Activated CD4-positive, alpha-beta T cell treated with anti-CD3 and anti-CD28 coated beads for 48 hours (primary cell): ENCODE measurements at places on chromosomes 2 and 18.

DNA sequence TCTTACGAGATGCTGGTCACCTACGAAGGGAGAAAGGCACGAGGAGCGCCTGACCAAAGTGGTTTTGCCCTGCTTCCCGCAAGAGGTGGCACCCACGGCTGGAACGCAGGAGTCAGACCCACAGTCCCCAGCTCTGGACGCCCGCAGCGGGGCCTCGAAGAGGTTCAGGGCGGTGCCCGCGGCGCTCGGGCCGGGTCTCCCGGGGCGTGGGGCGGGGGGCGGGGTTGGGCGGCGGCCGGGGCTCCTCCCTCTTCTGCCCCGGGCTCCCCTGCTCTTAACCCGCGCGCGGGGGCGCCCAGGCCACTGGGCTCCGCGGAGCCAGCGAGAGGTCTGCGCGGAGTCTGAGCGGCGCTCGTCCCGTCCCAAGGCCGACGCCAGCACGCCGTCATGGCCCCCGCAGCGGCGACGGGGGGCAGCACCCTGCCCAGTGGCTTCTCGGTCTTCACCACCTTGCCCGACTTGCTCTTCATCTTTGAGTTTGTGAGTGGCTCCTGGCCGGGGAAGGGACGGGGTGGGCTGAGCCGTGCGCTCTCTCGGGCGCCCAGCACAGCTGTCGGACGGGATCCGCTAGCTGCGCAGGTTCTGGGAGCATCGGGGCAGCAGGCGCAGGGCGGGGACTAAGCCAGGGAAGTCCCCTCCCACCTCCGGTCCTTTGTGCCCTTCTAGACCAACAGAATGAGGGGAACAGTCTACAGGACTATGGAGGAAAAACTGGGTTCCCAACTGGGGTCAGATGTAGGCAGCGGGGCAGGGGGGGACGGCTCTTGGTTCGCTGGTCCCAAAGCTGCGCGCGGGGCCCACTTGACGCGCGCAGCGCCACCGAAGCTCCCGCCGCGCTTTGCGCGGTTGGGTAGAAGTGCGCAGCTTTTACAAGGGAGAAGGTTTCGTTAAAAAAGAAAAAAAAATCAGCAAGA lies at the start of gene MAL:
Gene MAL (plus strand): TSS at position 303 of the 914 bp plus-strand sequence. CDS start 85 bp downstream, at position 388.
- peak; percentile 73 for DNase-seq

DNA sequence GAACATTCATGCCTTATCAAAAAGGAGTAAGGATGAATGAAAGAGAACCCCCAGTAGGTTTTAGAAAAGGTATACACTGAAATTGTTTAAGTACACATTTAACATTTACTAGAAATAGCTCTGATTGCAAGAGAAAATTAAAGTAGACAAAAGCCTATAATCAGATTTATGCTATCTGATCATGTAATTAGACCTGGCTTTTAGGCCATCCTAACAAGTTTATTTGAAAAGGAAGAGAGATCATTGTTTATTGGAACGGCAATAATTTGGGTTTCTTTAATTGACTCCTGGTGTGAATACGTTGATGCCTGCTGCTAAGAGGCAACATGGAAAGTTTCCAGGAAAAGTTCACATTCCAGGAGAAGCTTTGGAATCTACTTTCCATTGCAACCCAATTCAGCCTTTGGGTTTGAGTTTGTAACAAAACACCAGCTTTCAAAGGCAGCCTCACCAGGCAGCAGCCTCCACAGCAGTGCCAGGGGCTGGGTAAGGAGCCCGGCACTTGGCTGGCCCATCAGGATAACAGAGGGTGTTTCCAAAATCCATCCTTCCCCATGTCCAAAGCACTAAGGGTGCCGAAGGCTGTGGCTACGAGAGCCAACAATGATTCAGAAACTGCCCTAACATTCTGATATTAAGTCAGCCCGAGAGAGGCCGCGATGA lies 18.0 kb downstream of the FZD7 start:
- no peak for DNase-seq

- DNase-seq: no peak
Observed at GRCh38 chr2:196586511-196586991, 53.0 kb upstream of the CCDC150 start.

DNA sequence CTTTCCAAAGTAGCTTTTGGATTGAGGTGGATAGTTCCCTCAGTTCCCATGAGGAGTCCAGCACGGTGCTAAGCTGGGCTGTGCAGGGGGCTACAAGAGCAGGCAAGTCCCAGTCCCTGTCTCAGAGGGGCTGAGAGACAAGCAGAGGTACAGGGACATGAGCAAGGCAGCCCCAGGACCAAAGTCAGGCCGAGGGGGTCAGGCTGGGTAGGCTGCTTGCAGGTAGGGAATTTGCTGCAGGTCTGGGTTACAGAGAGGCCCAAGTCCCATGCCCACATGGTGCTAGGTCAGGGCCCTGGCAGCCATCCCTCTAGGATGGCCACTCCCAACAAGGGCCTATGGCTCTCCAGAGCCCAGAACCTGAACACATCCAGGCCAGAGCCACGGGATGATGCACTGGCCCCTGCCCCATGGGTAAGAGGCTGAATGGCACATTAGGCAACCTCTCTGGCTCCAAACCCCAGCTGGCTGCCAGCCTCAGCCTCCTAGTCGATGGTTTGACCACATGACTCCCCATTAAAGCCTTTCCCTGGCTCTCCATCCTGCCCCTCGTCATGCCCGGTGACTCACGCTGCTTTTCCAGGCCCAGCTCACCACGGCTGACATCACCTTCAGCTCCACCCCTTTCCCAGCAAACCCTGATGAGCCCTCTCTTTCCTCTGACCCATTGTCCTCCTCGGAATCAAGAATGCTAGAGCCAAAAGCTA lies 83.7 kb downstream of the SDC1 start:
- no peak for DNase-seq

DNA sequence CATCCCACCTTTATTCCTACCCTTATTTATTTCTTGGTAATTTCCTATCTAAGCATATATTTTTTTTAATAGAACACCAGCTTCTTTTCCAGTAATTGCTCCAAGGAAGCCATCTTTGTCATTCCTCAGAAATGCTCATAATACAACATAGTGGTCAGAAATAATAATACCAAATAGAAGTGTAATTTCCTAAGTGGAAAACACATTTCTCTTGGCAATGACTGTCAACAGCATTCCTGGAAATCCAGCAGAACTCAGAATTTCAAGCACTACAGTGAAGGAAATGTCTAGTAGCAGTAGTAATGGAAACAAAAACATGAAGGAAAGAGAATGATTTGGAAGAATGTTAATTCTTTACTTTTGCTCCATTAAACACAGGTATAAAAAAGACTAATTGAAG lies 56.6 kb downstream of the GDF7 start:
- no peak for DNase-seq

DNA sequence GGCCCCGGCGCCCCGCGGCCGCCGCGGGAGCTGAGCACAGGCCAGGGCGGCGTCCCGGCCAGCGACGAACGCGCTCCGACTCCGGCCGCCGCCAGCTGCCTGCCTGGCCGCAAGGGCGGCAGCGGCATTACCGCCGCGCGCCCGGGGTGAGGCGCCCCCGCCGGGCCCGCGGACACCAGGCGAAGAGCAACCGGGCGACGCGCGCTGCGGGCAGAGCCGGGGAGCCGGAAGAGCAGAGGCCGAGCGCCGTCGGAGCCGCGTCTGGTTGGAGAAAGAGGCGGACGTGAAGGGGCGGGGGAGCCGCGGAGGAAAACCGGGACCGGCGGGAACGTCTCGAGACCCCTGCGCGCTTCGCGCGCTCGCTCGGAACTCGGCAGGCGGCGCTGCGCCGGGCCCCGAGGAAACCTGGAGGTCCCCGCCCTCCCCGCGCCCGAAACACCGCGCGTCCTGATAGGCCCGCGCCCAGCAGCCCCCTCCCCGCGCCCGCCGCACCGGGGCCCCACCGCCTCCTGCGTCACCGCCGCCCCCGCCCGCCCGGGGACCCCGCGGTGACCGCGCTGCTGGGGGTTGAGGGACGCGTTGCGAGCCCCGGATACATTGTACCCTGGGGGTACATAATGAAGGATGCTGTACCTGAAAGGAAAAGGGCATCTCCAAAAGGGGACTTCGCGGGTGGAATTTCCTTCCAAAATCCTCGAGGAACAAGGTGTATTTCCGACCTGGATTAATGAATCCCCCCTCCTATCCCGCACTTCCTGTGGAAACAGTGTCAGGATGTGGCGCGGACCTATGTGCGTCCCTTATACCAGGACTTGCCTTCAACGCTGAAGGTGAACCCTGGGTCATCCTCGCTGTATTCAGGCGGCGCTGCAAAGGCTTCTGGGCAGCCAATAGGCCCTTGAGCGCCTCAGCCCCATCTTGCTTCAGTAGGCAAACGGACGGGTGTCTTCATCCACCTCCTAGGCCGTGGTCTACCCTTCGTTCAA lies 1.0 kb upstream of the B4GALT6 start:
- peak; percentile 65 for DNase-seq

- no peak for DNase-seq
Observed at GRCh38 chr2:230012267-230012884, 56.3 kb downstream of the SLC16A14 start.

- peak; percentile 1 for DNase-seq
Observed at GRCh38 chr18:48803518-48803917, 147.2 kb downstream of the SMAD7 start.

- DNase-seq: no peak
Observed at GRCh38 chr2:182729710-182730339, 13.8 kb downstream of the DNAJC10 start.

DNA sequence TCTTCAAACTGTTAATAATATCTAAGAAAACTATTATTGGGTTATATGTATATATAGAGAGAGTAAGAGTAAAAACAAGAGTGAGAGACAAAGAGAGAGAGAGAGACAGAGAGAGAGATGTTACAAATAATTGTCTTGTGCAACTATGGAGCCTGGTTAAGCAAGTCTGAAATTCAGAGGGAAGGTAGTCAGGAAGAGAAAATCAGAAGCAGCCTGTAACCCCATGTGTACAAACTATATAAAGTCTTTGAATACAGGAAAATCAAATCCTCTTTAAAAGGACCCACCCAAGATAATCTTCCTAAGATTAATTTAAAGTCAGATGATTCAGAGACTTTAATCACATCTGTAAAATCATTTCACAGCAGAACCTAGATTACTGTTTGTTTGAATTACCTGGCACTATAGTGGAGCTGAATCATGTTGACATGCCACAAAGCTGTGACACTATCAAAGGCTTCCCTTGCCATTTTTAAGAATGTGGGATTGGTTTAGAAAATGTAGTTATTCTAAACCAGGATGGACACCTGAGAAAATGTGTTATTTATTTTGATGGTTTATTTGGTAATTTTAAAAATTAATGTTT lies 301.7 kb upstream of the FSIP2 start:
- DNase-seq: no peak

- DNase-seq: no peak
Observed at GRCh38 chr2:86223927-86224560, 24.8 kb downstream of the MRPL35 start.

DNA sequence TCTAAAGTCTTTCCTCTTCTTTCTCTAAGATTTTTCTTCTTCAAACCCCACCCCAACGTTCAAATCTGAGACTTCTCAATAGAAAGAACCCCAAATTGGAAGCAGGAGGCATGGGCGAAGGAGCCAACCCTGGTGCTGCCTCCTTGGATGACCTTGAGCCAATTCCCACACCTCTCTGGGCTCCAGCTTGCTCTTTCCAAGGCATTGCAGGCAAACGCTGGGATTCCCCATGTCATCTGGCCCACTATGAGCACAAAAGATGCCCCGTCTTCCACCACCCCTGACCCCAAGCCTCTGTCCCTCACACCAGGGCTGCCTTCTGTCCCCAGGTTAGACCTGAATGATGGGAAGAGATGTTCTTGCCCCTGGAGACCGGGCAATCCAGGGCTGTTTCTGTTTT lies 57.0 kb downstream of the TTC32 start:
- no peak for DNase-seq

DNA sequence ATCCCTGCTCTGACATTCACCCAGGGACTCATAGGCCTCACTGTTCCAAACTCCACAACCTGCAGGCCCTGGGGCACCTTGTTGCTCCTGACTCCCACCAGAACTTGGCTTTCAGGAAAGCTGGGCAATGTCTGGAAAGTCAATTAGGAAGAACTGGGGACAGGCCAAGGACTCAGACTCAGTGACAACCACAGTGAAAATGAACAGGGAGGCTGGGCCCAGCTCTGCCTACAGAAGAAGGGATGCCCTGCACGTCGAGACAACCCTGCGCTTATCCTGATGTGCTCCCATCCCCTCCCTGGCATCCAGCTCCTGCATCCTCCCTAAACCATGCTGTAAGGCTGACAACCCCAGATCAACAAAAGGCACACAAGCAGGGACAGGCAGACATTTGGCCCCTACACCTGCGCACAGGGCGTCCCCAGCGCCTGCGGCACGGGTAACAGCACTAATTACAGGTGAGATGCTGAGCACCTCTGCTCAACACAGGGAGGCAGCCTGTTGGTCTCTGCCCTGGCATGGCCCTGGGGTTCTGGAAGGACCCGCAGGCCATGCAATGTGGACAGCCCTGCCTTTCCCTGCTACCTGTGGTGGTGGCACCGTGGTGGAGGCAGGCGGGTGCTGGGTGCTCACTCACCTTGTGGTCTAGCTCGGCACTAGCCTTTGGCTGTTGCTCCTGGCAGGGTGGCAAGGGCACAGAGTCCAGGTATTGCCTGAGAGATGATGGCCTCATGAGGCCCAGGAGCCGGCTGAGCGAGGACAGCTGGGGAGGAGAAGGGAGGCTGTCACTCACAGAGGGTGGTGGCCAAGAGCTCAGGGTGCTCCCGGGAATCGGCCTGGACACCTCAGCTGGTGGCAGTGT lies 23.6 kb upstream of the SEMA4C start:
- no peak for DNase-seq

DNA sequence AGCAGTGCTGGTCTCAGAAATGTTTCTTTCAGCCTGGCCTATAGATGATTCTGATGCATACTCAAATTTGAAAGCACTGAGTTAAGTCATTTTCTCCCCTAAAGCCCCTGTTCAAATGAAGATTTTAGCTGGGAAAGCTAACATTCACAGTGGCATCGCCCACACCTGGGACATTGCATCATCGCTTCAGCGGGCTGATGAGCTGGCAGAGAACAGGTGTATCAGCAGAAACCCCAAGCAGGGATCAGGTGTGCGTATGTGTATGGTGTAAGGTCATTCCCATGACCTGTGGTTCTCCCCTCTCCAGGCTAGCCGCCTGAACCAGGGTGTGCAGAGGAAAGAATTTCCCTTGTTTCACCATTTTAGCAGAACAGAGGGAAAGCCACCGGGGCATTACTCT lies 56.3 kb downstream of the EPAS1 start:
- DNase-seq: no peak

GRCh38 chr18:195651-196050 lies 37.3 kb downstream of the USP14 start:
- DNase-seq: no peak

DNA sequence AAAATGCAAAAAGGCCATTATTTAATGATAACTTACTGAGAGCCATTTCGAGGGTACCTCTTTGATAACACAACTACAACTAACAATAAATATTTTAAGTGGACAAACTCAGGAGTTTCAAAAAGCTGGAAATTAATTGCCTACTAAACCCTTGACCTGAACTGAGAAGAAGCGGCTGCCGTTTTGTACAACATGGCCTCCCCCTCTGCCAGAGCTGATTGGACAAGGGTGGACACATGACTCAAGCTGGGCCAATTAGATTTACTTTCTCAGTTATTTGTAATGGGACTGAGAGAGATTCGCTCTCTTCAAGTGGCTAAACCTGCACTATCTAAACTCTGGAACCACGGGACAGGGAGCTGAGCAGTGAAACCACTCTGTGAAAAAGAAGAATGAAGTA lies 135.9 kb upstream of the SERPINE2 start:
- DNase-seq: no peak
